NCI-H1105 treated with DMSO at 0.1 percent for 48 hours (cell line): ENCODE measurements at places on chromosomes 3 and 15.

- DNase-seq, result no peak
Measured at GRCh38 chr15:43913026-43913780, 86.4 kb downstream of the WDR76 start.

GRCh38 chr15:82849556-82850512 is 40.4 kb downstream of the WHAMM start:
- DNase-seq, result no peak

DNA sequence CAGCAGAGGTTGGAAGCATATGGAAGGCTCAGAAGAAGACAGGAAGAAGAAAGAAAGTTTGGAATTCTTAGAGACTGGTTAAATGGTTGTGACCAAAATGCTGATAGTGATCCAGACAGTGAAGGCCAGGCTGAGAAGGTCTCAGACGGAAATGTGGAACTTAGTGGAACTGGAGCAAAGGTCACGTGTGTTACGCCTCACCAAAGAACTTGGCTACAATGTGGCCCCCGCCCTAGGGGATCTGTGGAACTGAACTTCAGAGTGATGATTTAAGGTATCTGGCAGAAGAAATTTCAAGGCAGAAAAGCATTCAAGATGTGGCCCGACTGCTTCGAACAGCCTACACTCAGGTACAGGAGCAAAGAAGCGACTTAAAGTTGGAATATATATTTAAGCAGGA is 83.1 kb downstream of the MYO5A start:
- no peak for DNase-seq

- no peak for DNase-seq
Measured at GRCh38 chr3:112136046-112136445, 3.0 kb upstream of the GCSAM start.

GRCh38 chr15:96066126-96066525 is 264.4 kb upstream of the NR2F2 start:
- DNase-seq, result no peak

GRCh38 chr3:152466784-152467183 is 198.1 kb downstream of the MBNL1 start:
- no peak for DNase-seq

DNA sequence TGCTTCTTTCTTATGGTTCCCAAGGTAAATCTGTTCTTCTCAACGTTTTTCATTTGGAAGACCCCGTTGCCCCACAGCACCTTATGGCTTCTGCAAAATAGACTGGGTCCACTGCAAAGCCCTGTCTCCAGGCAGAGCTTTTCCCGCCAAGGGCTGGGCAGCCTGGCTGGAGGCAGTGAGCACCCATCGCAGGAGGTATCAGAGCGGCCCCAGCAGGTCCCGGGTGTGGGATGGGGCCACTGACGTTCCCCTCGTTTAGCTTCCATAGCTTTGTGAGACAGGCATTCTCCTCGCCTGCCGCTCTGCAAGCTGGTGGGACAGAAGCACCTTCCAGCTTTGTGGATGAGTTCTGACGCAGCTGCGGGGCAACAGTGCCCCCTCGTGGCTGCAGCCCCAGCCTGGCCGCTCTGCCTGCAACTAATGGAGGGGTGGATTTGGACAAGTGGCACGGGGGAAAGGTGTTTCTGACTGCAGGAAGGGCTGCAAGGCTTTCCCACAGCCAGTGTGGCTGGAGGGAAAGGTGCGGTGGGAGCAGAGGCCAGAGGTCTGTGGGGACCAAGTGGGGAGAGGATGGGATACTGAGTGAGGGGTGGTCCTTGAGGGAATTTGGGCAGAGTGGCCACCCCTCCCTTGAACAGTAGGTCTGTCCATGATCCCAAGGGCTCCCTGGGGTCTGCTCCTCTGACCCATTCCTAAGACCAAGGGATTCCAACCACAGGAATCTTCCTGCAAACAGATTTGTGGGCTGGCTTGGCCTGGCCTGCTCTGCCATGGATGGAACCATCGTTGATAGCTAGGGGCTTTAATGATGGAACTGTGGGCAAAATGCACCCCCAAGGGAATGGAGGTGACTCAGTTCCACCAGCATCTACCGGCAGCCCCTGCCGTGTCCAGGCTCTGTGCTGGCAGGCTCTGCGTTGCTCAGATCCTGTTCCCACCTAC is 99.4 kb downstream of the FBLN2 start:
- peak; percentile 55 for DNase-seq

GRCh38 chr3:138371070-138371965 is 22.9 kb downstream of the MRAS start:
- no peak for DNase-seq
